Foreskin keratinocyte (primary cell): ENCODE measurements at places on chromosomes 2 and 18. TPM values are rescaled to one million over a fixed set of nuclear protein-coding genes. Genes with fewer than 3 reads are reported as not detected.

NEU4 gene
- not detected in 2 replicates for total RNA-seq

GCG gene
- not detected in 2 replicates for total RNA-seq

SALL3 gene
- not detected in 2 replicates for total RNA-seq

ACADL gene
- 0.18 TPM in 1 of 2 replicates, not detected in the other for total RNA-seq

HJURP gene
- total RNA-seq: 40.1 and 45.8 TPM in 2 replicates
